Effector memory CD8-positive, alpha-beta T cell (primary cell): ENCODE measurements at places on chromosomes 13 and 19.

DNA sequence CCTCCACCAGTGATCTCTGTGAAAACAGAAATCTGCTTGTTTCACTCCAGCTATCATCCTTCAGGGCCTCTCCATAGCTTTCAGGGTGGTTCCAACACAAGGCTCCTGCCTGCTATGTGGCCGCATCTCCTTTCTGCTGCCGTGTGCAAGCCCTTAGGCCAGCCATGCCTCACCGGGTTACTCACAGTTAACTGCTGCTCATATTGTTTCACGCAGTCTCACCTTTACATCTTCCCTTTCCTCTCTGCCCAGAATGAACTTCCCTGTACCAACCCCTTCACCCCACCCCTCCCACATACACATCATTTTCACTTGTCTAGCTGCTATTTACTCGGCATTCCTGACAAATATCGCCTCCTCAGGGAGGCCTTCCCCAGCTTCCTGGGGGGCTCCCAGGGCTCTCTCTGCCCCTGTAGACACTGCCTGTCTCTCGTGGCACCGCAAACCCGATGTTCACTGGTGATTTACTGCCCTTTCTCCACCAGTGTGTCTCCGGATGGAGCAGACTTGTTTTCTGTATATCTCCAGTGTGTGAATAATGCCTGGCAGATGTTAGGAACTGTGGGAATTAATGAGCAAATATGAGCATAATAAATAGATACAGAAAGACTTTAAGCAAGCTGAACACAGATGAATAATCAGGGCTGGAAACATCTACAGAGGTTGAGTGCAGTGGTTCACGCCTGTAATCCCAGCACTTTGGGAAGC is 39.3 kb upstream of the GPR183 start:
- DNase-seq = no peak

DNA sequence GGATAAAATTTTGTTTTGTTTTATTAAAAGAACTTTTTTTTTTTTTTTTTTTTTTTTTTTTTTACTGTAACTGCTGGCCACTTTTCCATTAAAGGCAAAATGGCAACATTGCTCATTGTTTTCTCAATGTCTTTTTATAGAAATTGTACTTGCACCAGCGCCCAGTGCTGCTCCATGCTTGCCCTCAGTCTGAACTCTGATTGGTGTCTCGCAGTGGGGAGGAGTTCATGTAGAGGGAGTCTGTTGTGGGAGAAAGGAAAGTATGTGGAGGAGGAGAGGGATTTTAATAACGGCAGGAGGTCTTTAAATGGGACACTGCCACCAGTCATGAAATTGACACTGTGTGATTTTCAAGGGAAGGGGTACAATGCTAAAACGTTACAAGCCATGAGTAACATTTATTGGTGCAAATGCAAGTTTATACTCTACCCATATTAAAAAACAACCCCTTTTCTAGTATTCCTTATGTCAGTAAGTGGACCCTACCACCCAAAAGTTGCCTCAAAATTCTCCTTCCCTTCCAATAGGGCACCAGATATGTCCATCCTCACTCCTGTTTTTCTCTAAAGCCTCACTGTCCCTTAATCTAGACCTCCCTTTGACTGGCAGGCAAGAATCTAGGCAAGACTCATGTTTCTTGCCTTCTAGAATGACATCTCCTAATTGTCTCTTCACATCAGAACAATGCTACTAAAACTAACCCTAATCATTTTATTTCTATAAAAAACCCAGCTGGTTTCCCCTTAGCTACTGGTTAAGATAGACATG is 3.2 kb downstream of the RASL11A start:
- DNase-seq = no peak

- DNase-seq = no peak
Measured at GRCh38 chr19:18204394-18205199, 755 bp upstream of the RAB3A start.

GRCh38 chr19:5083547-5083965 is 114.6 kb downstream of the KDM4B start:
- DNase-seq = no peak

GRCh38 chr13:30718661-30719524 is 16.4 kb upstream of the ALOX5AP start:
- DNase-seq = no peak
